Right ventricle myocardium inferior (tissue), 1 donor: ENCODE measurements at places on chromosomes 3 and 15. TPM values are rescaled to one million over a fixed set of nuclear protein-coding genes. Genes with fewer than 3 reads are reported as not detected.

FHIT gene
- total RNA-seq, result 24.5 TPM

IGF1R gene
- 26.3 TPM for total RNA-seq

DNAH1 gene
- 2.2 TPM for total RNA-seq

HES1 gene
- 11.4 TPM for total RNA-seq

LIPC gene
- 0.70 TPM for total RNA-seq
